Eye (tissue), 1 donor: ENCODE measurements at places on chromosomes 16 and 17.
A peak's percentile ranks its signal among the peaks of the same experiment; 100 is the strongest.

GRCh38 chr16:4318451-4318910 is 2.6 kb downstream of the GLIS2 start:
- DNase-seq, result no peak

DNA sequence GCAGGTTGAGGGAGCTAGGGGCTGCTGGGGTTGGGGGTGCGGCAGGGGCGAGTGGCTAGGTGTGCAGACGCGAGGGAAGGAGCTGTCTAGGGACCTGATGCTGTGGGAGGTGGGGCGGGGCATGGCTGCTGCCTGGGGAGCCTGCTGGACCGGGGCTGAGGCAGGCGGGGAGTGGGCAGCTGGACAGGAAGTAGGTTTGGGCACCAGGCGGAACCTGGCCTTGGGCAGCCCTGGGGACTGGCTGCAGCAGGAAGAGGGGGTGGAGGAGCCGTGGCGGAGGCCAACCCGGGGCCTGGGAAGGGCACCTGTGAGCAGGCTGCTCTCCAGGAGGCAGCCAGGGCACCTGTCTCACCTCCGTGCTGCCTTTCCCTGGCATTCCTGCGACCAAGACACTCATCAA is 5.9 kb upstream of the DNASE1L2 start:
- no peak for DNase-seq

DNA sequence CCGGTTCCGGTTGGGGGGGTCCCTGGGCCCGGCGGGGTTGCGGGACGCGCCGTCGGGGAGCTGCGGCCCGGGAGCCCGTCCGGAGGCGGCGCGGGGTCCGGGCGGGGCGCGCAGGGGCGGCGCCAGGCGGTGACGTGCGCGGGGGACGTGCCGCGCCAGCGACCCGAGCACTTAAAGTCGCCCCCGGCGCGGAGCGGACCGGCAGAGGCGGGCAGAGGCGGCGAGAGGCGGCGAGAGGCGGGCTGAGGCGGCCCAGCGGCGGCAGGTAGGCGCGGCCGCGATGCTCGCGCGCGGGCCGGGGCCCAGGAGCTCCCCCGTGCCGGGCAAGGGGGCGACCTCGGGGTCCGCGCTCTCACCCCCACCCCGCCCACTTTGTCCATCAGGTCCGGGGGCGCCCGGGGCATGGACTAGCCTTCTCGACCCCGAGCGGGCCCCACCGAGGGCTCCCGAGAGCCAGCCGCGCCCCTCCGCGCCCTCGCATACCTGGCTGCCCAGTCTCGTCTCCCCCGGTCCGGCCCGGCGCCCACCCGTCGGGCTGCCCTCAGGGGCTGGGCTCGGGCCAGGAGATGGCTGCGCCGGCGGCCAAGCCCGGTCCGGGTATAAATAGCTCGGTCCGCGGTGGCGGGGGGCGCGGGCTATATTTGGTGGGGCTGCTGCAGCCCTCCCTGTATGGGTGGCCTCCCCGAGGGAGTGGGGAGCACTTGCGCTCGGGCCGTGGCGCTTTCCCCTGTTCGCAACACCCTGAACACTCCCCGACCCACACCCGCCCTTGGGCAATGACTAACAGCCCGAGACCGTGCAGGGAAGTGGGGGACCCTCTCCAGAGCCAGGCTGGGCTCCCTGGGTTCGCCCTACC is at the start of gene SLC16A3:
Gene SLC16A3, plus strand, starts transcription at position 201 of the 856 bp plus-strand sequence. CDS start 6,967 bp downstream, outside the sequence.
- peak; percentile 70 for DNase-seq

GRCh38 chr16:871562-872345 is 71.2 kb upstream of the GNG13 start:
- no peak for DNase-seq

DNA sequence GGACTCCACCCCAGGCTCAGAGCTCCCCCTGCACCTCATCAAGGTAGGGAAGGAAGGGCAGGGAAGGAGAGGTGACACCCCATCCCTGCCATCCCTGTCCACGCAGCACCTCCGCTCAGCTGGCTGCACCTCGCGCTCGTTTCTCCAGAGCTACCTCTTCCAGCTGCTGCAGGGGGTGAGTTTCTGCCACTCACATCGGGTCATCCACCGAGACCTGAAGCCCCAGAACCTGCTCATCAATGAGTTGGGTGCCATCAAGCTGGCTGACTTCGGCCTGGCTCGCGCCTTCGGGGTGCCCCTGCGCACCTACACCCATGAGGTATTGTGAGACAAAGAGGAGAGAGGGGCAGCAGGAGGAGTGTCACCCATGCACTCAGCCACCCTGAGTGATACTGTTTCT is 1.4 kb downstream of the CDK3 start:
- no peak for DNase-seq

DNA sequence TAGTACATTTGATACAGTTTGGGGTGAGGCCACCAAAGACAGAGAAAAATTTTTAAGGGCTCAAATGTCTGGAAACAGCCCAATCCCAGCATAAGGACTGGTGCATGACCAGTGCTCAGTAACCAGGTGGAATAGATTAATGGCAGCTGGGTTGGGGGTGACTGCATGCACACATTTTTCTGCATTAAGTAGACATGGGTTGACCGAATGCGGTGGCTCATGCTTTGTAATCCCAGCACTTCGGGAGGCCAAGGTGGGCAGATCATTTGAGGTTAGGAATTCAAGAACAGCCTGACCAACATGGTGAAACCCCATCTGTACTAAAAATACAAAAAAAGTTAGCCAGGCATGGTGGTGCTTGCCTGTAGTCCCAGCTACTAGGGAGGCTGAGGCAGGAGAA is 121.1 kb upstream of the HSBP1 start:
- no peak for DNase-seq

DNA sequence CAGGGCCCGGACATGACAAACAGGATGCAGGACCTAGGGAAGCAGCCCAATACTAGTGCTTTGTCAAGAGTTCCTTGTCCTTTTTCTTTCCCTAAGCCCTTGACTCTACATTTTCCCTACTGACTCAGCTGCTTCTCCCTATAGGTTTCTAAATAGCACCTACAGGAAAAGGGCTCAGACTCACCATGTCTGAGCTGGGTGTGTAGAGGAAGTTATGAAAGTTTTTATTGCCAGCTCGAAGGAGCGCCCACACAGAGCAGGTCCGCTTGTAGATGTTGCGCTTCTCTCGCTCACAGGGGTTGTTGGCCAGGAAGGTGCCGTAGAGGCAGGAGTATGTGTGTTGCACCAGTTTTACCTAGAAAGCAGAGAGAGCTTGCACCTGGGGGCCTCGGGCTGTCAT is 10.6 kb downstream of the MTMR4 start:
- no peak for DNase-seq

GRCh38 chr16:83802554-83803205 is 5.1 kb upstream of the HSBP1 start:
- no peak for DNase-seq

- no peak for DNase-seq
These were observed 6.8 kb upstream of the RNF213 start for GRCh38 chr17:80253631-80254395.

DNA sequence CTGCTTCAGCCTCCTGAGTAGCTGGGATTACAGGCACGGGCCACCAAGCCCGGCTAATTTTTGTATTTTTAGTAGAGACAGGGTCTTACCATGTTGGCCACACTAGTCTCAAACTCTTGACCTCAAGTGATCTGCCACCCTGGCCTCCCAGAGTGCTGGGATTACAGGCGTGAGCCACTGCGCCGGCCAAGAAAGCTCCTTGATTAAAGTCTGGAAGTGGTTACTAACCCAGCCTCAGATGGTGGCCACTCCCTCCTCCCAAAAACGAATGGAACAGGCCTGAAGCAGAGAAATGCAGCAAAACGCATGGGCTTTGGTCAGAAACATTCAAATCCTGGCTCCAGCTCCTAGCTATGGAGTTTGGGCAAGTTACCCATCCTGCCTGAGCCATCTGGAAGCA is 11.3 kb downstream of the FKBP10 start:
- no peak for DNase-seq

DNA sequence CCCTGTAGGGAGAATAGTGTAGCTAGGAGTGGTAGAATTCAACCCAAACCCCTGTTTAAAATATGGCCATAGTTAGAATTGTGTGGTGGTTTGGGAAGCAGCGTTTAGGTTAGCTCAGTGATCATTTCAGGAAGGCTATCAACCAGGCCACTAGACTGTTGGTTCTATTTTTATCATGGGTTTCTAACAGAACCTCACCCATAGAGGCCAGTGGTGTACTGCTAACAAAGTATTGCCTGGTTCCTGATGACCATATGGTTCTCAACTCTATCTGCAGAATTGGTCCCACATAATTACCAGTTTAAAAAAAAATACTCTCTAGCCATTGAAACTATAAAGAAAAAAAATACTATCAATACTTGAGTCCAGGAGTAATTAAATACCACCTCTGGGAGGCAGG is 70.5 kb upstream of the RASL10B start:
- no peak for DNase-seq

DNA sequence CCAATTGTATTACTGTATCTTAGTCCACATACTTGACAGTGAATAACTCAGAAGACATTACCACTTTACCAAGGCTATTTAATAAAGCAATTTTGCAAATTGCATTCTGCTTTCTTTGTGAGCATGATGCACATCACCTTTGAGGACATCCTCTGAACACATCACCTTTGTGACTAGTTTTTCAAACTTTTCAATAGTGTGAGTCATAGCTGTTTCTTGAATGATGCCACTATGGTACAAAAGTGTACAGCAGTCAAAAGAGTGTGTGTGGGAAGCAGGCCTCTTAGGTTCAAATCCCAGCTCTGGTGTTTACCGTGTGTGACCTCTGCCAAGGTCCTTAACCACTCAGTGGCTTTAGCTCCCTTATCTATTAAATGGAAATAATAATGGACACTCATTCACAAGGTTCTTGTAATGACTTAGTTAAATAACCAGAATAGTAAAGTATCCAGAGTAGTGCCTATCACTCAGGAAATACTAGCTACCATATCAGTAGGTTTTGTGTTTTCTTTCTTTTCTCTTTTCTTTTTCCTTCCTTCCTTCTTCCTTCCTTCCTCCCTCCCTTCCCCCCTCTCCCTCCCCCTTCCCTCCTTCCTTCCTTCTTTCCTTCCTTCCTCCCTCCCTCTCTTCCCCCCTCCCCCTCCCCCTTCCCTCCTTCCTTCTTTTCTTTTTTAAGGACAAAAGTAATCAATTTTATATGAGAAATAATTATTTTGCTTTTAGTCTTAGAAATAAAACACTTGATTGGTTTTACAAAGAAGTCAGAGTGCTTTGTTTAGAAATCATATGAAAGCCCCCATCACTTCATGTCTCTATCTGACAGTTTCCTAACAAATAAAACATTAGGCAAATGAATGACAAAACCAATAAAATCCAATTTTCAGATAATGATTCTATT is 178.9 kb downstream of the MYO1D start:
- DNase-seq, result no peak

- no peak for DNase-seq
These were observed 2.3 kb upstream of the MED24 start for GRCh38 chr17:40056379-40057015.

DNA sequence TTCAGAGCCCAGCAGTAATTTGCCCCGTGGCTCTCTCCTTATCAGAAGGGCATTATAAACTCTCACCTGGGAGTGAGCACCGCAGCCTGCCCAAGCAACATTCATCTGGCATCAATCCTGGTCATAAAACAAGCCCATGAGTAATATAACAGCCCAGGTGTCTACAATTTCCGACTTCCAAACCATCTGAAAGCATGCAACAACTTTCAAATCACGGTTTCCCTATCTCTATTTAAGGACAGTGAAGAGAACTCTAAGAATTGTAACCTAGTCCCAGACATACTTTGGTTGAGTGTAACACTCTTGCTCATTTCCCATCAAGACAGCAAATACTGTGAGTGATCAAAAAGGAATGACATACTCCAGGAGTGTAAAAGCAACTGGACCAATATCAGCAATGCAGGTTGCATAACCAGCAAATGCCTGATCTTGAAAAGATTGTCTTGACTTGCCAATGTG is 487.4 kb upstream of the SOX9 start:
- DNase-seq, result no peak

DNA sequence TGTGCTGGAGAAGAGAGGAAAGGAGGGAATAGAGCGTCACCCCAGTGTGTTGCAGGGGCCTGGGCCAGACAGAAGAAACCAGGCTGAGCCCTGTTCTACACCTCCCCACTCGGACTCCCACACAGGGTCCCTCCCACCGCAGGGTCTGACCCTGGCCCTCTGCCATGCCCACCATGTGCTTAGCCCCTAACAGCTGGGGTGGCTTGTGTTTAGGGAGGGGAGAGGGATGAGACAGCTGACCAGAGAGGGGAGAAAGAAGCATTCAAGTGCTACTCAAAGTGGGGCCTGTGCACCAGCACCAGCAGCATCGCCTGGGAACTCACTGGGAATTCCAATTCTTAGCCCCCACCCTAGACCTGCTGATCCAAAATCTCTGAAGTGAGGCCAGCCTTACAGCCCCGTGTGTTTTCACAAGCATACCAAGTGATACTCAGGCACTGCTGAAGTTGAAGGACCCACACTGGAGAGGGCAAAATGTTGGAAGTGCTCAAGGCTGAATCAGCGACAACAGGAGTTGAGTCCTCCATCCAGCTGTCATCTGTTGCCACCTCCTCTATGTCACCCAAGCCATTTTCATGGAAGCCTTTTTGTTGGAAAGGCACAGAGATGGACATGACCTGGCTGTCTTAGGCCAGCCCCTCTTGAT is 47.0 kb downstream of the FZD2 start:
- DNase-seq, result peak; percentile 46

- DNase-seq, result no peak
These were observed 4.2 kb downstream of the MTSS2 start for GRCh38 chr16:70681382-70682238.

DNA sequence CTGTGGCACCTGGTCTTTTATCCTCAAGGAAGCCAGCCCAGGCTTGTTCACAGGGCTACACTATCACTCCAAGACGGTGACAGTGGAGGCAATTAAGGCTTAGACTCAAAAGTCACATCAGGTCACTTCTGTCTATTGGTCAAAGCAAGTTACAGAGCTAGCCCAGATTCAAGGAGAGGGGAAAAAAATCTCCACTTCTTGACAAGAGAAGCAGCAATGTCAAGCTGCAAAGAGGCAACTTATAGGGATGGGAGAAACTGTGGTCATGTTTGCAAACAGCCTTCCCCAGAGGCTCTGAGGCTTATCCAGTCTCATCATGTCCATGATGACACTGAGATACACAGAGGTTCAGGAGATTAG is 31.6 kb downstream of the SERPINF1 start:
- DNase-seq, result peak; percentile 21

GRCh38 chr17:4584101-4584916 is at the start of gene SMTNL2:
Gene SMTNL2 (plus strand): TSS chr17:4584529. CDS start chr17:4584606, 77 bp downstream.
- peak; percentile 81 for DNase-seq

GRCh38 chr16:80480664-80481063 is 60.1 kb upstream of the DYNLRB2 start:
- no peak for DNase-seq

DNA sequence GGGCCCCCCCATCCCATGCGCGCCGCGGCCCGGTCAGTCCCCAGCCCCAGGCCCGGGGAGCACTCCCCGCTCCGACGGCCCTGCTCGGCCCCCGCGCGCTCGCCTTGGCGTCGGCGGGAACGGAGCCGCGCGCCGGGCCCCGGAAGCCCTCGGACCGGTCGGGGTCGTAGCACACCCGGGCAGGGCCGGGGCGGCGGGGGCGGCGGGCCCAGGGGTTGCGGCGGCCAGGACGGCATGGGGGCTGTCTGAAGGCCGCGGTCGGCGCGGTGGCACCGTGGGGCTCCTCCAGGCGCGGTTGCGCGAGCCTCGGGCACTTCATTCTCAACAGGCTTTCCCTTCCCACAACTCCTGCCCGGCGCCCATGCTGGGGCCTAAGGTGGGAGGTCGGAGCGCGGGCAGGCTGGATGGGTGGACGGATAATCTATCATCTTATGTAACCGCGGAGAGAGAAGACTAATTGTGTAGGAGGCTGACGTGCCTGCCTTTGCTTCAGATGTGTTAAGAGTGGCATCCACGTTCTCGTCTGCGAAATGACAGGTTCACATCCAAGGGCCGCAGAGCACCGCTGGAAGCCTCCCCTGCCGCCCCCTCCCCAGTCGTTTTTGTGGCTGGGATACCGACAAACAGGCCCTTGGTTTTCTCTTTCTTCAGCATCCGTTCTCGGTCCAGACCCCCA is 708 bp downstream of the BAIAP2 start:
- peak; percentile 67 for DNase-seq

- no peak for DNase-seq
These were observed 1.6 kb downstream of the MAFG start for GRCh38 chr17:81925860-81926450.
